ENCODE measurements at places on chromosomes 4 and X.
A peak's percentile ranks its signal among the peaks of the same experiment; 100 is the strongest.

GRCh38 chr4:105318486-105318885 is 155.4 kb downstream of the PPA2 start:
- DNase-seq, result no peak

- DNase-seq, result no peak
Observed at GRCh38 chr4:120202222-120202621, 135.6 kb upstream of the MAD2L1 start.

DNA sequence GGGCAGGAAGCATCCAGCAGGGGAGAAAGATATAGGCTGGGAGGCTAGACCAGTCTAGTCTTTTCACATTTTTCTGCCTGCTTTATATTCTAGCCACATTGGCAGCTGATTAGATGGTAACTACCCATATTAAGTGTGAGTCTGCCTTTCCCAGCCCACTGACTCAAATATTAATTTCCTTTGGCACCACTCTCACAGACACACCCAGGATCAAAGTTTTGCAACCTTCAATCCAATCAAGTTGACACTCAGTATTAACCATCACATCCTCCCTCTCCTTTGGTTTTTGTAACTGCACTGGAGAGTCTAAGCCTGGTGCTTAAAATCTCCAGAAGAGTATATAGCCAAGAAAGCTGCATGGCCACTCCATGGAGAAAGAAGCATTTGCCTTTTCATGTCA is 560.4 kb downstream of the GRXCR1 start:
- DNase-seq, result no peak

DNA sequence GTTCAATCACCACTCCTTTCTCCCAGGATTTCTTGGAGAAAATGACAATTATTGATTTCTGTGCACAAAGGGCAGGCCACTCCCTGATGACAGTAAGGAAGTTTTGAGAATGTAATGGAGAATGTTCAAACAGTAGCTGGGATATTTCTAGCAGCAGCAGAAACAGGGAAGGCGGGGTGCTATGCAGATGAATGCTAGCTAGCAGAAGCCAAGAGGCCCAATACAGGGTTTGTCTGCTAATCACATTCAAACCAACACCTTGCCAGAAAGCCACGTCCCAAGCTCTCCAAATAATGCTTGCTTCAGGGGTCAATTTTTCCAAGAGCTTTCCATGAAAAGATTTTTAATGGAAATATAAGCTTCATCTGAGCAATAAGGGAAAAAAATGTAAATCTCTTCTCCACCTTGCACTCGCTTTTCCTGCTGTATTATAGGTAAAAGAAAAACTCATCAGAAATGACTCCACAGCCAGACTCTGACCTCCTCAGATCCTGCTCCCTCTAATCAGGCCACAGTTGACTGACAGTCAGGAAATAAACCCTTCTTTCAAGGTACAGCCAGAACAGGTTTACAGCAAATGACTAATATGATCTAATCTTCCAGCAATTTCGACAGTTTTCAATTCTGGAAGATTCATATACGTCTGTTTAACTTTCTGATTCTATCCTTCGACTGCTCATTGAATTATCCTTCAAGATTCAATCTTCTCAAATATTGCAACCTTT is 84.7 kb upstream of the PCDH19 start:
- no peak for DNase-seq

DNA sequence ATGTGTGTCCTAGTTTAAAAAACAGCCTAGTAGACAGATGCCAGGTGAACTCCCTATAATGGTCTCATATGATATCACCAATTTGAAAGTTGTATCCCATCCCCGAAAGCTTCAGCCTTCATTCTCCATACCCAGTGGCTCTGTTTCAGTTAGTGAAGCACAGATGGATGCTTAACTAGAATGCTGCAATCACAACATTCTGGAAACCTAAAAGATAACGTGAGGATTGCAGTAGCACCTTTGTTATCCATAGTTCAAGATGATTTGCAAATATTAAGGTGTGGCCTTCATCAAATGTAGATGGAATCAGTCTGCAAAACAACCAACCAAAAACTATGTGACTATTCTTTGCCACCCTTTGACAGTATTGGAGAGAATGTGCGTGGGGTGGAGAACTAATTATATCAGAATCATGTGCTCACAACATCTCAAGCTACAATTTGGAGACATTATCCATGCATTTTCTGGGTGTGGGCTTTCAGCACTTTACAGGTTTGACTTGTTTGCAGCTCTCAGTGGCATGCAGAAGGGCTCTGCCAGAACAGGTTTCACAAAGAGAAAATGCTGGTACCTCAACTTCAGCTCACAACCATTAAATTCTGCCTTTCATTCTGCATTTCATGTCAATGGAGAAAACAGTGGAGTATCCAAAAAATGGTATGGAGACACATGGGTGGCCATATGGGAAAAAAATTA is 18.3 kb upstream of the PPID start:
- DNase-seq, result no peak

GRCh38 chr4:123073650-123074049 is 151.3 kb upstream of the NUDT6 start:
- DNase-seq, result no peak

DNA sequence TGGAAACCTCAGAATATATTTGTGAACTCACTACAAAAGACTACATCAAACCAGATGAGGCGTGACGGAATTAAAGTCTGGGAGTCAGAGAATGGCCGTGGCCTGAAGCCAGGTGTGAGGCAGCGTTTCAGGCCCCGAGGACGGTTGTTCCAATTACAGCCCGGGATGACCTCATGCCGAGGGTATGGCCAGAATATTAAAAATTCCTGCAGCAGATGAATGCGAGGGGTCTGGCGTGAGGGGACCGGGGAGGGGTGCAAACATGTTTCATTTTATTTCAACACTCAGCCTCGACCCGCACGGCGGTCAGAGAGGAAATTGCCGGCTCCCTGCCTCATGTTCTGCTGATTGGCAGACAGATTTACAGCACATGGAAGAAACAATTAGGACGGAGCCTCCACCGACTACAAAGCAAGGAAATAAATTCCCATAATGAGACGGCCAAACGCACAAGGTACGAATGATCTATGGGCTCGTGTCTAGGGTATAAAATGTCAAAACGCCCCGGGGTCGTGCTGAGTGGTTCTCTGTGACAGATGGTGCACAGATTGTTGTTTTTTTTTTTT is 289.7 kb downstream of the SHOX start:
- no peak for DNase-seq

GRCh38 chr4:69025191-69025998 is 70.9 kb upstream of the UGT2B7 start:
- no peak for DNase-seq

- DNase-seq, result no peak
Observed at GRCh38 chr4:139919004-139919403, 235.0 kb downstream of the MAML3 start.

GRCh38 chr4:167903291-167903721 is 189.0 kb upstream of the ANXA10 start:
- no peak for DNase-seq

DNA sequence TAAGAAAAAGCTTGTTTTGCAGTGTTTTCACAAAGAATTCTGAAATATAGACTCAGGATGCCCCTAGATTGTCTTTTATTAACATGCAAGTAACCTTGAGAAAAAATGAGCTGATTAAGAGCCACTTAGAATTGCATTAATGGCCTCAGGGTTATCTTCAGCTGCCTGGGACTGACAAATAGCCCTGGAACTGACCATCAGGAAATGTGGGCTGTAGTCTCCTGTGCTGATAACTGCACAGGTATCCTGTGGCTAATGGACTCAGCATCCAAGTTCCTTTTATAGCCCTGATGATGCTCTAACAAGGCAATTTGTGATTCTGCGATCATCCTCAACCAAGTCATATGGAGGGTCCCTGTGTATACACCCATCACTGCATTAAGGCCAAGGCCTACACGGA is 17.0 kb downstream of the CA5B start:
- no peak for DNase-seq

GRCh38 chrX:74509989-74510388 is 88.7 kb downstream of the SLC16A2 start:
- DNase-seq, result no peak

GRCh38 chr4:31518796-31519250 is 798.7 kb downstream of the PCDH7 start:
- no peak for DNase-seq

GRCh38 chr4:94171616-94172015 is 36.0 kb upstream of the SMARCAD1 start:
- no peak for DNase-seq

GRCh38 chr4:118712872-118713271 is 27.7 kb downstream of the METTL14 start:
- DNase-seq, result no peak

DNA sequence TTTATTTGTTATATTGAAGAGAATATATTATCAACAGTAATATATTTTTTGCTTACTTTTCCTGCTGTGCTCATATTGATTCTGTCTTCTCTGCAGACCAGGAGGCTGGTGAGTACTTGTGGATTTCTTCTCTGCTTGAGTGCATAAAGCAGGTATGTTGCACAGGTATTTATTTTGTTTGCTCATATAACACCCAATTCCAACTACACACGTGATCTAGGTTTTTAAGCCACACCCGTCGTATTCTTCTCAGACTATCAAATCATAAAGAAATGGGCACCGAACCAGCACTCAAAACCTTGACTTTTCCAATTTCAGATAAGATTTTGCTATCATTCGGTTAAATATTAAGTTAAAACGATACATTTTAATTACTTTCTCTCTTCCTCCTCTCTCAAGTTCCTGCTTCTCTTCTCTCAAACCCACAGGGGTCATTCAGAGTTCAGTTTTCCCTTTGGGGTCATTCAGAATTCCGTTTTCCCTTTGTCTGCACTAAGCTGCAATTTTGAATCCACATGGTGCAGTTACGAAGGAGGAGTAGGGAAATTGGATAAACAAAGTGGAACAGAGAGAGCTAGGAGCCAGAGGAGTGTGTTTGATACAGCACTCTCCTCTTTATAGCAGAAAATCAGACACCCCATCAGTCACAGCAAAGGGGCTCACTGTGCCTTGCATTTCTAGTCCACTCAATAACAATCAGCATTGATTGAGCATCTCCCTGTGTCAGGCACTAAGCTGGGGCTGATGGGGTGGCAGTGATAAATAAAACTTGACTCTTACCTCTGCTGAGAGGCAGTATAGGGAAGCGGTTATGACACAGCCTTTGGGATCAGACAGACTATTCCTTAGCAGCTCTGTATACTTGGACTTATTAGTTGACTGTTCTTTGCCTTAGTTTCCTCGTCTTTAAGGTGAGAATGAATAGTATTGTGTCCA is at the start of gene ADH1C:
ADH1C (minus strand) TSS at position 145 of the 936 bp plus-strand sequence; CDS start at position 74, 71 bp downstream.
- no peak for DNase-seq

DNA sequence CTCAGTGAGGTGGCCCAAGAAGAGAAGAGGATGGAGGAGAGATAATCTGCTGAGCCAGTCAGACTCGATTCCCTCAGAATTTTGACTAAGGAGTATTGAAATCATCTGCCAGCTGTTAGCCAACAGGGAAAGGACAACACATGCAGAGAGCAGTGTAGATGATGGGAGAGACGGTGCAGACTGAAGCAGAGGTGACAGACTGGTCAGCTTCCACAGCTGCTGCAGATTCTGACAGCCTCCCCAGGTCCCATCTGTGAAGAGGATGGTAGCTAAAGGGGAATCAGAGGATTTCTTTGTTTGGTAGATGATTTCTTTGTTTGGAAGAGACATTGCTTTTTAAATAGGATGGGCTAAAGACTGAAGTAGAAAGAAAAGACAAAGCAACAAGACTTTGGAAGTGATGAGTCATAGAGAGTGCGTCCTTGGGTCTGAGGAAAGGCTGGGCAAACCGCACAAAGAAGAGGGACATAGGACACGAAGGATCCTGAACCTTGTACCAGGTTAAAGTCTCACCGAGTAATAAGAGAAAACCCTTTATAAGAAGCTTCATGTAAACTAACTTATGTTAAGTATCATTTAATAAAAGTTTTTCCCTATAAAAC is 27.6 kb downstream of the INTU start:
- DNase-seq, result no peak

- no peak for DNase-seq
Observed at GRCh38 chr4:133856731-133857355, 344.7 kb downstream of the PABPC4L start.

DNA sequence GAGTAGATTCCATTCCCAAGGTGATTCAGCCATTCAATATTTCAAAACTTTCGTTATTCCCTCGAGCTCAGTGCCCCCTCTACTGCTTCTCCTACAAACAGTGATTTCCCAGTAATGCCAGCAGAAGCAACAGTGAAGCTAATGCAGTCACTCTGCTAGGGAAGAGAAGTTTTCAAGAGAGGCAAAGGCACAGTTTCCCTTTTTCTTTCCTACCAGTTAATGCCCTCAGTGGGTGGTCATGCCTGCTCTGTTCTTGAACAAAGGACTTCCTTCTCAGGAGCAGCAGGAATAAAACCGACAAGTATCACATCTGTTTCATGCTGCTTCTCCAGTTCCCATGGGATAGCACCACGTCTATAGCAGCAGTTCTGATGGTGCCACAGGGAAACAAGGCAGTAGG is 317.2 kb downstream of the TENM3 start:
- no peak for DNase-seq

GRCh38 chrX:1582686-1583437 is 8.5 kb upstream of the AKAP17A start:
- DNase-seq, result peak; percentile 17

DNA sequence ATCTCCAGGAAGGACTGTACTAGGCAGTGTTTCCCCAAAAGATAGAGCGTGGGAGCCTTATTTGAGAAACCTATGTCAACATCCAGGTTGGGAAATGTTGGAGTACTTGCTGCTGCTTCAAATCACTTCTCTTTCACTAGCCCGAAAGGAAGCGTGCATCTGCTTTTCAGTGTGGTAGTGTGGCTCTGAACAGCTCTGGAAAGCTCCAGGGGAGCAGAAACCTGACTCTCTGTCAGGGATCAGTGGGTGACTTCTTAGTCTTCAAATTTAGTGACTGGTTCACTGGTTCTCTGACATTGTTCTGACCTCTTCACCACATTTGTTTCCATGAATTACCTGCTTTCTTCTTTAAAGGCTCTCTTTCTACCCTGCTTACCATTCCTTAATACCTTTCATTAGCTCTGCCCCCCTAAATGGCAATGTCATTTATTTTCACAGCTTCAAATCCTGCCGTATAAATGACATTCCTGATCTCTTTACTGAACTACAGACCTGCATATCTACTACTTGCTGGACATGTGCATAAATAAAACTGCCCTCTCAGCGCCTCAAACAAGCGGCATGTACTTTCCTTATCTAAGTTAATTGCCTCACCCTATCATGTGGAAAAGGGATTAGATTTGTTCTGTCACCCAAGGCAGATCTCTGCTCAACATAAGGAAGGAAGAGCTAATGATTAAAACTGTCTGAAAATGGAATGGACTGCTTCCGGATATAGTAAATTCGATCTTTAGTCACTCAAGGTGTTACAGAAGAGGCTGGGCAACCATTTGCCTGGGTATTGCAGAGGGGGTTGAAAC is 37.0 kb downstream of the DLG3 start:
- DNase-seq, result no peak

- DNase-seq, result no peak
Observed at GRCh38 chrX:132227383-132228112, 8.3 kb upstream of the RAP2C start.
